ENCODE measurements at places on chromosomes 6 and 20.

GRCh38 chr6:72321788-72322187 is 300.1 kb upstream of the KCNQ5 start:
- no peak for DNase-seq

GRCh38 chr6:136920216-136920615 is 1.9 kb upstream of the SLC35D3 start:
- no peak for DNase-seq

DNA sequence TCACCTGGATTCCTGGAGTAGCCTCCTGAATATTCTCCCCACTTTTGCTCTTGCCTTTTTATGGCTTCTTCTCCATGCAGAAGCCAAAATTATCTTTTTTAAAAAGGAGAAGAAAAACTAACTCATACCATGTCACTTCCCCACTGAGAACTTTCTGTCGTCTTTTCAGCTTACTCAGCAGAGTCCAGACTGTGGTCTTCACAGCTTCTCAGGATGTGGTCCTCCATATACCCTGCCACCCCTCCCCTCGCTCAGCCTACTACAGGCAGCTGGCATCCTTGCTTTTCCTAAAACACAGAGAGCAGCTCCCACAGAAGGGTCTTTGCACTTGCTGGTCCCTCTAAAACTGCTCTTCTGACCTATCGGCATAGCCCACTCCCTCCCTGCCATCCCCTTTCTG is 89.4 kb upstream of the ISM1 start:
- no peak for DNase-seq

DNA sequence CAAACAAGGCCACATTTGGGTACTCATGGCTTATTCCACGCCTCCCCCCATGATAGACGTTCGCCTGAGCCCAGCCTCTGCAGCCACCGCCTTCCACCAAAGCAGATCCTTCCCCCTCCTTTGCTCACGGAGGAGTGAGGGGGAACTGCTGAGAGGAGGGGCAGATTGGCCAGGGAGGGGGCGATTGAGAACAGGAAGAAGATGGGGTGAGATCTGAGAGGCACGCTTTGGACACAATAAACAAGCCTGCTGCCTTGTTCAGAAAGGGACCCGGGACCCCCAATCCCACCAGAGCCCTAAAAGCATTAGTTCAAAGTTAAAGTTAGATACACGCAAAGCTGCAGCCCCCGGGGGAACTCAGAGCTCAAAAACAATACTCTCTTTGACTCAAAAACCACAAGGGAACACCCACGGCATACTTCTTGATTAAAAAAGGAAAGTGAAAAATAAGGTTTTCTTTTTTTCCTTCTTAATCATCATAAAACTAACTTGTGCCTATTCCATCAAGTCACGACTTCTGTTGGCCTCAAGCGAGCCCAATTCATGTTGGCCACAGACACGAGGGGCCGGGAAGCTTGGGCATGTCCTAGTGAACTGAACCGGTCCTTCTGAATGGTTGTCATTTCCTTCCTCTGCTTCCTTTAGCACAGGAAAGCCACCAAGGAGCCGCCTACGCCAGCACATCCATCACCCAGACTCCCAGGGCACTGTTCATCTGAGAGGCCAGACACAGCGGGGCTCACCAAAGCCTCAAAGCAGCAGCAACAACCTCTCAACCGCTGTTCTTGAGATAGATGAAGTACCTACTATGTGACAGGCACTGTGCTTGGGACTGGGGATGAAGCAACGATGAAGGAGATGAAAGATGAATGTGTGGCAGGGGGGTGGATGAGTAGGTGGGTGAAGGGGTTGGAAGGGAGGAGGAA is 44.7 kb downstream of the NFATC2 start:
- no peak for DNase-seq

DNA sequence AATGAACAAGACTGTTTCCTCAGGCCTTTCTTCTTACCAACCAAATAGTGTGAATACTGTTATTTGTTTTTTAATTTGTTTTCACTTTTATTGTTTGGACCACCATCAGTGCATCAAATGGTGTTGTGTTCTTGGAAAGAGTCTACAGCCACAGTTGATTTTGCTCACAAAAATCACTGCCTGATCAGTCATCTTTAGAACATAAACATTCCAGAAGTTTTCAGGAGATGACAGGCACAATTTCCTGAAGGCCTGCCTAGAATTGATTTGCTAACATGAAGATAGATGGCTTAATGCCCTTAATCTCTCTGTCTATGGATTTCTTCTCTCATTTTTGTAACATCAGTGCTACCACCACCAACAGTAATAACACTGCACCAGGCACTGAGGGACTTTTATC is 13.5 kb downstream of the IL22RA2 start:
- no peak for DNase-seq

DNA sequence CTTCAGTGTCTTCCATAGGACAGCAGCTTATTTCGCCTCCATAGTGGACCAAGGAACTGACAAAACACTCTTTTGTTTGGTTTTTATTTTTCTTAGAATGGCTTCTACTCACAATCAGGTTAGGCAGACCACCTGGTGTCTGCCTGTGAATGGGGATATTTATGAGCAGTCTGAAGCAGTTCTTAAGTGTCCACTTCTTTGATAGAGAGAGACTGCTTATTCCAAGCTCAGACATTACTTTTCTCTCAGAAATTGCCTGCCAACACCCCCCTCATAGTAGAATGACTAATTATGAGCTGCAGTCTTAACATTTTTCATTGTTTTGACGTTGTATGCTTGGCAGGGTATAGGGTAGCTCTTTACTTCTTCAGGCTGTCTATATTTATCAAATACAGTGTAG is 174.7 kb downstream of the ZFAND3 start:
- DNase-seq: no peak

DNA sequence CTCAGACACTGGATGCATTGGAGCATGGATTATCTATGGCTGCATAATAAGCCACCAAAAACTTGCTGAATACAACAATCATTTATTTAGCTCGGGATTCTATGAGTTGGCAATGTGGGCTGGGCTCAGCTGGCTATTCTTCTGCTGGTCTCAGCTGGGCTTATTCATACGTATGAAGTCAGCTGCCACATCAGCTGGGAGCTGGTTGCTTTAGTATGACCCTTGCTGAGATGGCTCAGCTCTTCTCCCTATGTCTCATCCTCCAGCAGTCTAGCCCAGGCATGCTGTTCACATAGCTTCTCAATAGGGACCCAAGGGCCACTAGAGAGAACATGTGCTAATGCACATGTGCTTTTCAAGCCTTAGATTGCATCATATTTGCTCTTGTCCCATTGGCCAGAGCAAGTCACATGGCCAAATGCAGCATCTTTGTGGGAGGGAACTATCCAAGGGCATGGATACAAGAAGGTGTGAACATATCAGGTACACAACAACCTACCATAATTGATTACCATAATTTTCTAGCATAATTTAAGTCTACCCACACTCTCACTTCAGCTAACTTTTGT is 444.6 kb downstream of the KIF16B start:
- no peak for DNase-seq

DNA sequence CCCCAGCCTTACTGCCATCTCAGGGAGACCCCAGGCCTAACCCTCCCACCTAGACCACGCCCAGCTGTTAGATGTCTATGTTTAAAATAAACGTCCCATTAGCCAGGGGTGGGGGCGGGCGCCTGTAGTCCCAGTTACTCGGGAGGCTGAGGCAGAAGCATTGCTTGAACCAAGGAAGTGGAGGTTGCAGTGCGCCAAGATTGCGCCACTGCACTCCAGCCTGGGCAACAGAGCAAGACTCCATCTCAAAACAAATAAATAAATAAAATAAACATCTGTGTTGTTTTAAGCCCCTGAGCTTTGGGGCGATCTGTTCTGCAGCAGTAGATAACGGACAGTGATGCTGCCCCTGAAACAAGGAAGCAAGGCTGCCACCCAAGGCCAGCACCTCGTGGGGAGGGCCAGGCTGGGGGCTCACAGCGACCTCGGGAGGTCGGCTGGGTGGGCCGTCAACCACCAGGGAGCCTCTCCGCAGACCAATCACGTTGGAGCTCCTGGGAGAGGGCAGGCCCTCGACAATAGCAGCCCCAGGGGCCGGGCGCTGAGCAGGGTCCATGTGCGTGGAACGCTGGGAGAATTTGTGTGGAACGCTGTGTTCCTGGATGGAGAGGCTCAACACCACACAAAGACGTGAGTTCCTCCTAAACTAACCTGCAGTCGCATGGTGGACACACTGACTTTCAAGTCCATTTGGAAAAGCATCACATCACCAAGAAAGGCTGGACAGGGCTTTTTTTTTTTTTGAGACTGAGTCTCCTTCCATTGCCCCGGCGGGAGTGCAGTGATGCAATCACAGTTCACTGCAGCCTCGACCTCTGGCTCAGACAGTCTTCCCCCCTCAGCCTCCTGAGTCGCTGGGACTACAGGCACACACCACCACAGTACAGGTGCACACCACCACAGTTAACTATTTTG is 1.0 kb upstream of the HELZ2 start:
- no peak for DNase-seq

DNA sequence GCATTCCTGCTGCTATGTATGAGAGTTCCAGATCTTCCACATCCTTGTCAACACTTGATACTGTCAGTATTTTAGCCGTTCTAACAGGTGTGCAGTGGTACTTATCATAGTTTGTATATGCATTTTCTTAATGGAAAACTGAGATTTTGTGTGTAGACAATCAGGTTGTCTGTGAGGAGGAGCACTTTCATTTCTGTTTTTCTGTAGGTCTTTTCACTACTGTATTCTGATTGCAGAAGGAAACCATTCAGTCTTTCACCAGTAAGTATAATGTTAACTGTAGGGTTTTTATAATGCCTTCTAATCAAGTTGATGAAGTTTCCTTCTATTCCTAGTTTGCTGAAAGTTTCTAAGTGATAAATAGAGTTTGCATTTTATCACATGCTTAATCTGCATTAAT is 107.5 kb downstream of the C6orf58 start:
- DNase-seq: no peak

GRCh38 chr6:2097464-2097863 is 147.9 kb downstream of the GMDS start:
- no peak for DNase-seq

Data from stimulated activated CD8-positive, alpha-beta memory T cell treated with anti-CD3 and anti-CD28 coated beads, Interleukin-7, amount 100 ng/mL, for 24 hours (primary cell).